Spleen (tissue), 13 donors: ENCODE measurements at places on chromosomes 16 and 17. TPM values are rescaled to one million over a fixed set of nuclear protein-coding genes. Genes with fewer than 3 reads are reported as not detected.

Gene CD300E
- 5.3 TPM for polyA plus RNA-seq

Gene MIEN1
- 85.2 TPM for polyA plus RNA-seq

Gene EPX
- polyA plus RNA-seq, result 0.26 TPM

DNA sequence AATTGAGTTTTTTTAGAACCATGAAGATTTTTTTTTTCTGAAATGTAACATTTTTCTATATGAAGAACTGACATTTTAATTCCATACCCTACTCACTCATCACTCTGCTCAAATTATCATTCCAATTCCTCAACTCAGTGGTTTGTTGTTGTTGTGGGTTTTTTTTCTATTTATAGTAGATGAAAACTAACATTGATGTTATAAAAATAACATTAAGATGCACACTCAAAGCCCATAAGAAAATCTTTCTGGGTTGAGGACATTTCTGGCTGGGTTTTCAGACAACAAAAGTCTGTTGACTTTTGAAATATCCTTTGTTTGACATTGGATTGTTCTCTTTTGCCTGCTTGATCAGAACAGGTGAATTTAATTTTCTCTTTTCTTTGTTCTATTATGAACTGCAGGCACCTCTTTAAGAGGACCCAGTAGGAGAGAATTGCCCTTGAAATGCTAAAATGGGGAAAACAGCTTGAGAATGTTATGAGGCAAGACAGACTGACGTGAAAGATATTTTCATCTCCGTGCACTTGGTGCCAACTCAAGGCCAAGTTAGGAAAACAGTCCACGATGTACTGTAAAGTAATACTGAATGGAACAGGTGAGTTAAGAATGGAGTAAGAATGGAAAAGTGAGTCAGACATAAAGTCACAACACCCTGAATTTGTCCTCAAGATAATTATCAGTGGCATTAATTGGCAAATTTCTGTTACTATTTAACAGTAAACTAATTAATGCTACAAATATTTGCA lies 16.1 kb upstream of the ABCA5 start:
- no peak for DNase-seq

- DNase-seq, result no peak
Observed at GRCh38 chr16:80526418-80527061, 14.3 kb upstream of the DYNLRB2 start.

GRCh38 chr16:57270221-57271062 lies 14.0 kb downstream of the PLLP start:
- DNase-seq, result no peak

DNA sequence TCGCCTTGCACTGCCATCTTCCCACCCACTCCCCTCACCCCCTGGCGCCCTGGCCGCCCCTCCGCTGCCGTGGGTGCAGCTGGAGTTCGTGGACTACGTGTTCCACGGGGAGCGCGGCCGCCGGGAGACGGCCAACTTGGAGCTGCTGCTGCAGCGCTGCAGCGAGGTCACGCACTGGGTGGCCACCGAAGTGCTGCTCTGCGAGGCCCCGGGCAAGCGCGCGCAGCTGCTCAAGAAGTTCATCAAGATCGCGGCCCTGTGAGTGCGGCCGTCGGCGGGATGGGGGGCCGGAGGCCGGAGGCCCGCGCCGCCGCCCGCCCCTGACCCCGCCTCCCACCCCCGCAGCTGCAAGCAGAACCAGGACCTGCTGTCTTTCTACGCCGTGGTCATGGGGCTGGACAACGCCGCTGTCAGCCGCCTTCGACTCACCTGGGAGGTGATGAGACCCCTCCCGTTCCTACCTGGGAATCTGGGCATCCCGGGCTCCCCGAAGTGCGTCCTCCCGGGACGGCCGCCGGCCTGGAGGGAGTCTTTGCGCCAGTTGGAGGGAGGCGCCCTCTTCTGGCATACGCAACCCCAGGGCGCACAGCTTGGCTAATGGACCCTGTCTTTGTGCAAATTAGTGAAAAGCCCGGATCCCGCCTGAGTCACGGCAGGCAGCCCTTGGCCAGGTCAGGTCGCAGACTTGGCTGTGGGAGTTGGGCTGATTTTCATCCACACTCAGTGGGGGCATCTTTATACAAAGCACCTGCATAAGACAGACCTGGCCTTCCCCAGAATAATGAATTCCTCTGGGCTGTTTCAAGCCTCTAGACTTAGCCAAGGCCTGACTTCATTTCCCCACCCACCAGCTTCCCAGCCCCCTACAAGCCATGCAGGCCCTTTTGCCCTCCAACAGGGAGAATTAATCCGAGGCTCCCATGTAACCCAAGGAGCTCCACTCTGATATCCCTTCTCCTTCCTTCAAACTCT lies 14.3 kb downstream of the RAPGEFL1 start:
- peak; percentile 91 for DNase-seq
